ENCODE measurements at places on chromosomes 3 and 15.

- DNase-seq = no peak
These were observed 513.9 kb downstream of the NLGN1 start for GRCh38 chr3:173911446-173911845.

GRCh38 chr15:69972436-69972835, 125.3 kb downstream of the TLE3 start:
- DNase-seq = no peak

DNA sequence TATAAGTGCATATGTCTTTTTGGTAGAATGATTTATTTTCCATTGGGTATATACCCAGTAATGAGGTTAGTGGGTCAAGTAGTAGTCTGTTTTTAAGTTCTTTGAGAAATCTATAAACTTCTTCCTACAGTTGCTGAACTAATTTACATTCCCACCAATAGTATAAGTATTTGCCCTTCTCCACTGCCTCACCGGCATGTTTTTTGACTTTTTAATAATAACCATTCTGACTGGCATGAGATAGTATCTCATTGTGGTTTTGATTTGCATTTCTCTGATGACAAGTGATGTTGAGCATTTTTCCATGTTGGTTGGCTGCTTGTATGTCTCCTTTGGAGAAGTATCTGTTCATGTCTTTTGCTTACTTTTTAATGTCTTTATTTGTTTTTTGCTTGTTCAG, 94.1 kb upstream of the TP63 start:
- no peak for DNase-seq

DNA sequence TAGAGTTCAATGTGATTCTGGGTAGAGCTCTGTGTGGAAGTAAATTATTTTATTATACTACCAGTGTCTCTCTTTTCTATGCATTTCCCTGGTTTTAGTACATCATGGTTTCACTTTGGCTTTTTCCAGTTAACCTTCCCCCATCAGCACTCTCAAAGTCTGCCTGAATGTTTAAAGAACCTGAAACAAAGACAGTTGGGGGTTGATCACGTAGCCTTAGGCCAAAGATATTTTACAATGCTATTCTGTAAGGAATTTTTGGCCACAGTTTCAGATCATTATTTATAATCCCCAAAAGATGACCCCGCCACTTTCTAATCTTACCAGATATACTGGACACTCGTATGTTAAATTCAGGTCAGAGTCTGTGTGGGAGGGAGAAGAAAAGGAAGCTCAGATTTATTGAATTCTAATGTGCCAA, 156.3 kb upstream of the TMC3 start:
- no peak for DNase-seq

DNA sequence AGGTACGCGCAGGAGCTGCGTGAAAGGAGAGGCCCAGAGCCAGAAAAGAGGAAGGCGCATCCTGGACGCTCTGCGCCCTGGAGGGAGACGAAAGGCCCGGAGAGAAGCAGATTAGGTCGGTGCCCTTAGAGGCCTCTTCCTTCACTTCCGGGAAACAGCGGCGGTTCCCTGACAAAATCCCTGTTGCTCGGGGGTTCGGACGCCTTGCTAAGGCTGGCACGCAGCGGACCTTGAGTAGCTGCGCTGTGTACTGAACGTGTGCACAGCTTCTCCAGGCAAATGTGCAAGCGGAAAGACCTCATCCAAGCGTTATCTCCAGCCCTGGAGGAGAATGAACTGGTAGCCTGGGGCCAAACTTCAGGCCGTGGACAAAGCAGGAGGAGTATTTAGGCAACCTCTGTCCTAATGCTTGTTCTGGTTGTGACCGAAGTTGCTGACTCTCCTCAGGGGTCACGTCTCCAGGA, 3.0 kb upstream of the SOX14 start:
- DNase-seq = no peak

- no peak for DNase-seq
These were observed 69.3 kb downstream of the MESD start for GRCh38 chr15:80920271-80920699.

- peak; percentile 22 for DNase-seq
These were observed 42.5 kb downstream of the MCF2L2 start for GRCh38 chr3:183385698-183386613.

- no peak for DNase-seq
These were observed at the start of gene TMEM266 for GRCh38 chr15:76059320-76060117. TSS of gene TMEM266 (plus strand) at chr15:76059985. CDS start at chr15:76134264, 74,279 bp downstream.

- DNase-seq = no peak
These were observed 159.5 kb downstream of the RPLP1 start for GRCh38 chr15:69612112-69612511.

DNA sequence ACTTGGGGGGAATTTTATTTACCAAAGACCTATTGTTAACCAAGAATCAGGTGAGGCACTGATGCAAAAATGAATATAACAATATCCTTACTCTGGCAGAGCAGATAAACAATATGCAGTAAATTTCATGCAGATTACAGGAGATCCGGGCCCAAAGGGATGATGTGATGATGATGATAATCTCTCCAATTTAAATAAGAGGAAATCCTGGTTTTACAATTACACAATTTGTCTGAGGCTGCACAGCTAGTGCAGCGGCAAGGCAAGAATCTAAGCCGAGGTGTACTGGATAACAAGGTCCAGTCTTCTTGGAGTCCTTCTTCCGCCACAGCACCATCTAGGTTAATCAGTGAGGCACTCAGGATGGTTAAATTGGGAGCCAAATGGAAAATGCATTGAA, 2.4 kb upstream of the MESD start:
- DNase-seq = no peak

- DNase-seq = no peak
These were observed 37.5 kb downstream of the ARHGAP31 start for GRCh38 chr3:119331661-119332060.

DNA sequence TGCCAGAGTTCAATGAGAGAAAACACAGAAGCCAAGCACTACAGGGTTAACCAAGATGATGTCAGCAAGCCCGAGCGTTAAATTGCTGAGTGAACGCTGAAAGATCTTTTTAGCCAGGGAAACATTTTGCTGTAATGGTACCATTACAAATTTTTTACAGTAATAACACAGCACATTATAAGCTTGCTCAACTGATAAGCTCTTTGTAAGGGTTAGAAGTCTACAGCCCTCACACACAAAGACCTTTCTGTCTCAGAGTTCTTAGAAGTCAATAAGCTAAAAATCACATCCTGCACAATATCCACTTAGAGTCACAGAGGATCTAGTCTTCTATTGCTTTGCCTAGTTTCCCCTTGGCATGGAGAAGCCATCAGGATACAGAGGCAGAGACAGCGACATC, 29.9 kb downstream of the CHSY1 start:
- no peak for DNase-seq

DNA sequence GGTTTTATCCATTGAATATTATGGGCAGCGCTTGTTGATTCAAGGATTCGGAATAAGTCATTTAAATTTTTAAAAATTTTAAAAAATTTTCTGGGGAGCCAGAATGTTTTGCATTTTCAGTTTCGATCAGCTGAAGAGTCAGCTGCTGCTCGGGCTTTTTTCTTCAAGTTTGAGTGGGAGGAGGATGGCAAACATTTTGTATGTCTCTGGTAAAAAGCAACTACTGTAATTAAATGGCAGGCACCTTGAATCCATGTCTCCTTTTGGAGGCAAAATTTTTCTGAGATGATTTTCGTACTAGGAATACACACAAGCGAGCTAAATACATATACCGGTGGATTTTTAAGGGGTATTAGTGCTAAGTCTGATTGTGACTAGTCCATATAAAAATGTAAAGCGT, 612 bp downstream of the C3orf38 start:
- DNase-seq = no peak

GRCh38 chr3:124878561-124879336, 8.4 kb downstream of the ITGB5 start:
- DNase-seq = no peak

DNA sequence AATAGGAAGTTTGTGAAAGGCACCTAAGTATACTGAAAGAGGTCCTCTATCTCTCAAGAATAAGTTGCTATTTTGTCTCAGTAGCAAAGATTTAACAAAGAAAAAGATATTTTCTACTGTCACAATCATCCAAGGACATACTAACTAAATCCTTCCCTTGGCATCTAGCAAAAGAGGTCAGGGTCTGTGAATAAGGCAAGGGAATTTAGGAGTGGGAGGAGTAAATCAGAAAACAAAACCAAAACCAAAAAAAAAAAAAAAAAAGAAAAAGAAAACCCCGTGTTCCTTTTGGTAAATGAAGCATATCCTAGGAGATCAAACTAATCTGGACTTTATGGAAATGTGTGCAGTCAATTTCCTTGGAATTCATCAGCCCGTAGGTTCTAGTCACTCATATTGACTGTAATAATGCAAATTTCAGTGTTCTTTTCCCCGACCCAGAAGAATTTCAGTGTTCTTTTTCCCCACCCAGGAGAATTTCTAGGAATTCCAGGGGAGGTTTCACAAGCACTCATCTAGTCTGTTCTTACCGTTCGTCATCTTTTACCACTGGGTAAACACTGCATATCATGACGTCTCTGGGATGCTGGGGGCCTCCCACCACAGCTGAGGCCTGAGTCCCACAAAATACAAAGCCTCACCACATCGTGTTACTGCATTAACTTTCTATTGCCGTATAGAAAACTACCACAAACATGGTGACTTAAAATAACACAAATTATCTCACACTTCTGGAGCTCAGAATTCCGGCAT, 113.8 kb upstream of the CCDC54 start:
- DNase-seq = no peak

DNA sequence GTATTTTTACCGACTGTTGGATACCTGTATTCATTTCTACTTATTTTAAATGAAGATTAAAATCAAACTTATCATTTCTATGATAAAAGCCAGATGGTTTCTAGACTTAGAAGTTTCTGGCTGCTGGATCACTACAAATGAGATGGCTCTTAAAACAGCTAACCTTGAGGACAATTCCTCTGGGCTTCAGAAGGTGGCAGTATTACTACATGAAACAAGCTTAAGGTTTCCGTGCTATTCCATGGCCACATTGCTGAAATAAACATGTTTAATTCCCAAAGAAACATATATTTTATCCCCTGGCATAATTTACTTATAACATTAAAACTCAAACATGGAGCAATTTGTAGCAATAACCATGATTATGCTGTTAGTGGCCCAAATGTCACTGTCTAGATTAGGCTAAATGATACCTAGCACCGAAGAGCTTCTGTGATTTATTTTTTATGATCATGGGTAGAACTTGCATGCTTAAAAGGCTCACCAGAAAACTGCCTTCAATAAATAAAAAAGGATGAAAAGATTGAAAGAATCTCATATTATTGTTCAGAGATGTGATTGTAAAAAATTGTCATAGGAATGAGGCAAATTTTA, 204.0 kb upstream of the NANOGP8 start:
- no peak for DNase-seq

DNA sequence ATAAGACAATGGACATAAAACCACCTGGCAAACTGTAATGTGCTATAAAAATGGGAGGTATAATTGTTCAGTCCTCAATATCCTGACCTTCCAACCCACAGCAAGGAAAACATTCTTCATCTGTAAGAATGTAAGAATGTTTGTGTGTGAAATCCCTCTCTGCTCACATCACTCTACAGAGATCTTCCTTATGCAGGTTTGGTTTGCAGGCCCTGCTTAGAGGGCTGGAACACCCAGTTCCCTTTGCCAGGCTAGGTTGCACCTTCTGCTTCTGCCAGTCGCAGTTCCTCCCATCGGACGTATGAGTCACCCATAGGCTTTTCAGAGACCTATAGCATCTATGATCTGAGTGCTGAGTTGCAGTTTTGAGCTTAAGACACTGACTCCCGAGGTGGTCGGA, 24.1 kb upstream of the MINAR1 start:
- DNase-seq = no peak

DNA sequence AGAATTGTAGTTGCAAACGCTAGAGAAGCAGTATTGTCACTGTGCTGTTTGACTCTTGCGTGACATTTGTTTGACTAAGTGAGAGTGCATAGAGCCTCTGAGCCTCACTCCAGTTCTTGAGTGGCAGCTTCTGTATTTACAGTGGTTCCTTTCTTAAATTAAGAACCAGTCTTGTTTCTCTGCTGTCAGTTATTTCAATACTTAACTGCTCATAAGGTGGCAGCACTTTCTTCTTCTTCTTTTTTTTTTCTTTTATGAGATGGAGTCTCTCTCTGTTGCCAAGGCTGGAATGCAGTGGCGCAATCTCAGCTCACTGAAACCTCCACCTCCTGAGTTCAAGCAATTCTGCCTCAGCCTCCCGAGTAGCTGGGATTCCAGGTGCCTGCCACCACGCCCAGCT, 372.1 kb downstream of the LPP start:
- no peak for DNase-seq

DNA sequence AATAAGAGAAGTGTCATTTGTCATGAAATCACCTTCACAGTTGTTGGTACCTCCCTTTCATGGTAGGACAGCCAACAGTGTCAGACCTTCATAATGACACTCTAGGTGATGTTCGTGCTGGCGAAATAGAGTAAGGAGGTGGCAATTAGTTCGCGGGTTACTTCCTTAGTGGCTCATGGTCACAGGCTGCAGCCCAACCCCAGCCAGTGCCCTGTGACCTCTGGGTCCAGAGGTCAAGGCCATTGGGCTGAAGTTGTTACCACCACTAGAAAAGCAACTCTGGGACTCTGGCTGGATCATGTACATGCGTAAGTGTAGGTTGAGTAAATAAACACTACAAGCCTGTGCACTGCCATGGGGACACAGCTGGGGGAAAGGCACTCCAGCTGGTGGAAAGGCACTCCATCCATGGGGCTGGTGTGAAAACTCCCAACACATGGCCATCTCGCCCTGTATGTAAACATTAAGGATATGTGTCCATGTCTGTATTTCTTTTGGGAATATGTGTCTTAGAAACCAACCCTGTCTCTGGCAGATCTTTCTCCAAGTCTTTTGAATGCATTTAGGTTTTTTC, 106.7 kb downstream of the RYK start:
- DNase-seq = no peak

DNA sequence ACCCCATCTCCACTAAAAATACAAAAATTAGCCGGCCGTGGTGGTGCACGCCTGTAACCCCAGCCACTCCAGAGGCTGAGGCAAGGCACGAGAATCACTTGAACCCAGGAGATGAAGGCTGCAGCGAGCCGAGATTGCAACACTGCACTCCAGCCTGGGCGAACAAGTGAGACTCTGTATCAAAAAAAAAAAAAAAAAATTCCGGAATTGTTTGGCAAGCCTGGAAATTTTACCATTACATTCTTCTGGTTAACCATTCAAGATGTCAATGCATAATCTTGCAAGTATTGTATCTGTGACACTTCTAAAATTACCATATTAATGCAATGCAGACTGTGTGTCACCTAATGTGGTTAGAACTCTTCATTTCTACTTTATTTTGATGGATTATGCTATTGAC, 67.0 kb downstream of the CSNK1G1 start:
- DNase-seq = no peak

All from activated CD8-positive, alpha-beta memory T cell treated with anti-CD3 and anti-CD28 coated beads for 1 hour (primary cell).